ENCODE measurements at places on chromosomes 12 and 14.

DNA sequence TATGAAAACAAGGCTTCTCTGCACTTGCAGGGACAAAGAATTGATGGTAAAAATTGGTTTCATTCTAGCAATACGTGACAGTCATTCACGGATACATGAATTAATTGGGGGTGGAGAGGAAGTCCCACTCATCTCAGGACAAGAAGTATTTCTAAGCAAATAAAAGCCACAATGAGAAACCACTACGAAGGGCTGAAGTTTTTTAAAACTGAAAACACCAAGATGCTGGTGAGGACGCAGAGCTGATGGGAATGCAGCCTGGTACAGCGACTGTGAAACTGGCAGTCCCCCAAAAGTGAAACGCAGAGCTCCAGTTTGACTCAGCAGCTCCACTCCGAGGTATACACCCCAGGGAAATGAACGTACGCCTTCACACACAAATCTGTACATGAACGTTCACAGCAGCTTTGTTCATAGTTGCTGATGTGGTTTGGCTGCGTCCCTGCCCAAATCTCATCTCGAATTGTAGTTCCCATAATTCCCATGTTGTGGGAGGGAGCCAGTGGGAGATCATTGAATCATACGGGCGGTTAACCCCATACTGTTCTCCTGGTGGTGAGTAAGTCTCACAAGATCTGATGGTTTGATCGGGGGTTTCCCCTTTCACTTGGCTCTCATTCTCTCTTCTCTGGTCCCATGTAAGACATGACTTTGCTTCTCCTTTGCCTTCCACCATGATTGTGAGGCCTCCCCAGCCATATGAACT is 89.0 kb downstream of the SCARB1 start:
- no peak for DNase-seq

GRCh38 chr14:93936245-93936644 is 9.1 kb downstream of the FAM181A start:
- DNase-seq = no peak

DNA sequence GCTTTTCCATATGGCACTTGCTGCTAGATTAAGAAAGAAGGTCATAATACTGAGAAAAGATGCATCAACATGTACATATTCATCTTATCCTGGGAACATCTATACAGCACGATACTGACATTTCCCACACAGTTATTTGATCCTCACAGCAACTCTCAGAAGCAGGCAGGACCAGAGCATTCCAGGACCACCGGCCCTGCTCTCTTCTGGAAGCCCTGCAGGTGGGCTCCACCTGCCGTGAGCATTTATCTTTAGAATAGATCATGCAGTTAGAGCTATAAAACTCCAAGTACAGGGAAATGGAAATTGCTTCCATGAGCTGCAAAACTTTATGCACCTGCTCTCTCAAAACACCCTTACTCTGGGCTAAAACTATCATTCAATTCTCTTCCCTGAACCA is 5.5 kb upstream of the BDKRB1 start:
- DNase-seq = no peak

DNA sequence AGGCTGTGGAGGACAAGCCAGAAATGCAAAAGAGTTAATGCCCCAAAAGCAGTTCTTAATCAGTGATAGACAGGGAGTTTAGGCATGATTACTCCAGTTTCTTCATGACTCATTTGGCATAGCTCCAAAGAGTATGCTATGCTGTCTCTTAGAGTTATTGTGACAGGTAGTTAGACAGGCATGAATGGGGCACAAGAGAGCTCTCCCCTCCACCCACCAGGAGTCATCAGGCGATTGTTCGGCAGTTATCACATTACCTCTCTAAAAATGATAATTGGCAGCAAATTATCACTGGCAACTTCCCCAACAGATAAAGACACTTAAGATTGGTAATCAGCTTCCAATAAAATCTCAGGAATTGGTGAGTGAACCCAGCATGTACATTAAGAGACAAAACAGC is 320.1 kb downstream of the DAD1 start:
- DNase-seq = no peak

- DNase-seq = no peak
Measured at GRCh38 chr14:100468557-100468956, 118.7 kb downstream of the BEGAIN start.

DNA sequence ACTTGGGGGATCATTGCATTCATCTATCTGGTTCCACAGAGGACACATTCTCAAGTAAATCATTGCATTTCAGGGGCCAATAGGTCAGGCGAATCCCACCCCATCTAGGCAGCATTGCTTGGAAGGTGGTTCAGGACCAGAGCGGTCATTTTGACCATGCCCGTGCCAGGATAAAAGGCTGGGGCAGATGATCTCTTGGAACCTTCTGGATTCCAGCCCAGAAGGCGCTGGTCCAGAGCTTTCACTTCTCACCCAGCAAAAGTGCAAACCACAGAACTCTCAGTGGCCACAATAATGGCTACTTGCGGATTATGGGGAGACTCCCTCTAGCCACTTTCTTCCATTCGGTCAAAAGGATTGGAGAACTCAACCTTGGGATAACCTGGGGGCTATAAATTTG is 595 bp upstream of the KRT85 start:
- DNase-seq = no peak

- no peak for DNase-seq
Measured at GRCh38 chr12:49967777-49968250, 4.9 kb upstream of the AQP6 start.

GRCh38 chr12:121775501-121775900 is 18.0 kb downstream of the RHOF start:
- DNase-seq = no peak

DNA sequence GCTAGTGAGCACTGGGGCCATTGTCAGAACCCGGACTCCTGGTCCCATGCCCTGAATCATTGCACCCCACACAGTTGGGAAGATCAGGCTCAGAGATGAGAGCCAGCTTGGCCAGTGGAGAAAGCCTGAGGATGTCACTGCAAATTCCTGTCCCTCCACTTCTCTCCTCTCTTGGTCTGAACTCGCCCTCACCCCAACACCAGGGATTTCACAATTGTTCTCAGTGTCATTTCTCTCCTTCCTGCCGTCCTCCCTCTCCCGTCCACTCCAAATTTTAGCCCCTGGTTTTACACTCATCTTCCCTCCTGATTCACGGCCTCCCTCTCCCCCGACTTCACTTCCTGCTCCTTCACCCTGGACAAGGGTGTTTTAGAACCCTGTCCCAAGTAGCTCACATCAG is 11.1 kb downstream of the KRT75 start:
- DNase-seq = no peak

GRCh38 chr14:68894123-68894522 is 85.0 kb downstream of the ACTN1 start:
- DNase-seq = no peak

- DNase-seq = no peak
Measured at GRCh38 chr12:52271158-52271557, 3.3 kb upstream of the KRT86 start.

- no peak for DNase-seq
Measured at GRCh38 chr14:35159742-35160409, 37.5 kb downstream of the PRORP start.

DNA sequence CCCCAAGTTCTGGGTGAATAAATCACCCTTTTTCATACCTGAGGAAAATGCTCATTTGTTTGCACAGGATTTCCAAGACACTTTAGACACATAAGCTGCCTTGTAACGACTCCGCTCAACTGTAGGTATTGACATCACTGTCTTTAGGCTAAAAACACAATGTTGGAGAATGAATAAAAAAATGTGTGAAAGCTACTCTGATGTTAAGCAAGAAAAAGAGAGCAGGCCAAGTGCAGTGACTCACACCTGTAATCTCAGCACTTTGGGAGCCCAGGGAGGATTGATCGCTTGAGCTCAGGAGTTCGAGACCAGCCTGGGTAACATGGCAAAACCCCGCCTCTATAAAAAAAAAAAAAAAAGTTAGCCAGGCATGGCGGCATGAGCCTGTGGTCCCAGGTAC is 11.1 kb upstream of the CIPC start:
- DNase-seq = no peak

- no peak for DNase-seq
Measured at GRCh38 chr14:33229269-33229929, 290.7 kb downstream of the NPAS3 start.

GRCh38 chr14:29741909-29742401 is 185.7 kb downstream of the PRKD1 start:
- no peak for DNase-seq

DNA sequence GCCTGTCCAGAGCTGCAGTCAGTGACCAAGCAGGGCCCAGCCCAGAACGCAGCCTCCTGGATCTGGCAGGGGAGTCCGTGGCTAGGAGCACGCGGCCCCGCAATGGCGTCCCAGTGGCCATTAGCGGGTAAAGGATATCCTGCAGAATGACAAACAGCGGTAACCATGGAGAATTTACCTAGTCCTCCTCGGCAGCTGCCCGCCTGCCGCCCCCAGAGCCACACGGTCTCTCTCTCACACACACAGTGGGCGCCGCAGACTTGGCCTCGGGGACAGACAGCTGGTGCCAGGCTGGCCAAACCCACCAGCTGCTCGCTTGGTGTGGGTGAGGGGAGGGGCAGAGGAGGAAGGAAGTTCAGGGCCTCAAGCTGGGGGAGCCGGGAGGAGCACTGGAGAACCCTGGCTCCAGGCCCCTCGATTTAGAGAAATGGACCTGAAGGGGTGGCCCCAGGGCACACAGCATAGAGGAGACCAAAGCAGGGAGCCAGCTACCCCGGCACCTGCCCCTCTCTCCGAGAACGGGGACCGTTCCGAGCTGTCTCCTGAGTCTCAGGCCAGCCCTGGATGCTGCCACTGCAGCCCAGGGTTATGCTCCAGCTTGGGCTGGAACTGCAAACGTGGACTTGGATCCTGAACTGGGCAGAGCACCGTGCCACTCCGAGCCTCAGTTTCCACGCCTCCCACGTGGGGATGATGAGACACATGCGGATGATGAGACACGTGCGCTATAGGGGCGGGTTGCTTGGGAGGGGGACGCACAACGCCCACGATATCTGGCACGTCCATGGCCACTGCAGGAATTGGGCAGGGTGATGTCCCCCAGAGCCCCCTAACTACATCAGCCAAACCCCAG is 3.4 kb downstream of the CDK2AP1 start:
- no peak for DNase-seq

DNA sequence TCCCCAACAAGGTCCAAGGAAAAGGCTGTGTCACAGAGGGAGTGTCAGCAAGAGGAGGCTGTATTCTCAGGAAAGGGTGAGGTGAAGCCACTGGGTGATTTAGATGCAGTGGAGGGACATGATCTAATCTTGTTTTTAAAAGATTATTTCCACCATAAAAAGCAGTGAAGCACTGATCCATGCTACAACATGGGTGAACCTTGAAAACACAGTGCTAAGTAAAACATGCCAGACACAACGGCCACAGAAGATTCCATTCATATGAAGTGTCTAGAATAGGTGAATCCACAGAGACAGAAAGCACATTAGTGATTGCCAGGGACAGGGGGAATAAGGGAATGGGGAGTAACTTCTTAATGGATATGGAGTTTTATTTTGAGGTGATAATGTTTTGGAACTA is 12.8 kb downstream of the RITA1 start:
- DNase-seq = no peak

- DNase-seq = no peak
Measured at GRCh38 chr12:28192125-28192524, 1.9 kb downstream of the CCDC91 start.

GRCh38 chr12:103688376-103689063 is 101.4 kb downstream of the STAB2 start:
- DNase-seq = no peak

DNA sequence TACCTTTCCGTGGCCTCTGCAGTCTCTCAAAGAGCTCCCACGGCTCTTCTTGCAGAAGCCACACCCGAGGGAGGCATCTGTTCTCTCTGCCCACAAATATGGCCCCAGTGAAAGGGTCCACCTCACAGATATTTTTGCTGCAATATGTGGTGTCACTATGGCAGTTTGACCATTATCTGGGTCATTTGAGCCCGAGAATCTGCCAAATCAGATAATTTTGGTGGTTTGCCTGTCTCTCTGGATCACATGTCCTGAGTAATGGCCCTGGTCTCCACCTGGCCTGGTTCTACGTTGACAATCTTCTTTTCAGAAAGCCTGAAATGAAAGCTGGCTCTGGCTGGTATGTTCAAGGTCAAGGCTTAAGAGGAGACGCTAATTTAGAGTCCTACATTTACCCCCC is 5.7 kb upstream of the WSCD2 start:
- DNase-seq = no peak

DNA sequence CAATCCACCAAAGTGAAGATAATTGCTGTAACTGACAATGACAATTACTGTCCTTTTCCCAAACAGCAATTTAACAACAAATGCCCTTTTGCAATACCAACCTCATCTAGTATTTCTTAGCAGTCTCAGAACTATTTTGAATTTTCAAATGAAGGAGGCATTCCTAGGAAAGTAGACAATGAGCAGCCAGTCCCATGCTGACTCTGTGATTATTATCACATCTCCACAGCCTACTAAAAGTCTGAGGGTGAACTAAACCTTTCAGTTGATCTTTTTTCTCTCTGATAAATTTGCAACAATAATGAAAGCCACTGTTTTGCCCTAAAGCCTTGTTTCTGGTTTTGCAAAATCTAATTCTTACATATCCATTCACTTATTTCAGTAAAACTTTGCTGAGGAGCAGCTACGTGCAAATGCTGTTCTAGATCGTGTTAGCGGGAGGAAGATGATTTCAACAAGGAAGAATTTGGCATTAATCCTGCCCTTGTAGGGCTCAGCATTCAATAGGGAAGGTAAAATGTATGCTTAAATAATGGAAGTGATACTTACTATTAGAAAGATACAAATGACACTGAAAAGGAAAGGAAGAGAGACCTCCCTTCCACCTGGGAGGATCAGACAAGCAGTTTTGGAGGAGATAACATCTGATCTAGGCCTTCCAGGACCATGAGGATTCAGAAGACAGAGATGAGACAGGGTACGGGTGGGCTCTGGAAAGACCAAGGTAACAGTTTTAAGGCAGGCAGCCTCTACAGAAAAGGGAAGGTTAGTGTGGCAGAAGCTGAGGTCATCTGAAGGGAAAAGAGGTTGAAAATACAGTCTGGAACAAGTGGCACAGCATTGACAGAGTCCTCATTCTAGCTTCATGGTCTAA is 47.4 kb downstream of the SLC38A1 start:
- no peak for DNase-seq

DNA sequence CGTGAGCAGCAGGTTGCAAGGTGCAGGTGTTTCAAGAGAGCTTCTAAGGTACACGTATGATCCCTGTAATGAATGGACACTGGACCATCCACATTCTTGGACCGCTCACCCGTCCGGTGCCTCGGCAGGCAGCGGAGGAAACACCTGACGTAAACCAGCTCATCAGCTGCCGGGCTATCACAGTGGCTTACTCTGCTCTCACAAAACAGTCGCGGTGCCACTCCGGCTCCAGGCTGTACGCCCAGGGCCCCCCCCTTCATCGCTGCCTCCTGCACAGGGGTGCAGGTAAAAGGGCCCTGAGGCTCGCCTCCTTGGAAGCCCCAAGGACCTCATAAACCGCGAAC is 436 bp downstream of the VPS33A start:
- DNase-seq = no peak

DNA sequence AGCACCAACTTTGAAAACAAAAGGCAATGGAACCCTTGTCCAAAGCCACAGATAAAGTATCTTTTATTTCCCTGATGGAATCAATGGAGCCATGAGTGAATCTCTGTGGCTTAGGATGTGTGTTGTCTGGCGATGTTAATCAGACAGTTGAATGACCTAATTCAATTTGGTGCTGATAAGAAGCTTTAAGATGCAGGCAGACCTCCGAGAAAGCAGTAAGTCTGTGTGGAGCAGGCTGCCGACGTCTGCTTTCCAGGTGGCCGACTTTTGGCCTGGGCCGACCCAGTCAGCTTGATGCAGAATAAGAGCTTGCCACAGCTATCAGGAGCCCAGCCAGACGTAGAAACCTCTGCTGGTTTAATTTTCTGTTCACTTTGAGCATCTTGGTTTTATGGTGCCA is 21.1 kb upstream of the TMEM132C start:
- DNase-seq = no peak

- no peak for DNase-seq
Measured at GRCh38 chr12:111353603-111354295, 15.1 kb downstream of the PHETA1 start.

Measured in activated CD8-positive, alpha-beta memory T cell treated with anti-CD3 and anti-CD28 coated beads for 1 hour (primary cell).